ENCODE measurements at places on chromosomes 2 and 18. TPM values are rescaled to one million over a fixed set of nuclear protein-coding genes. Genes with fewer than 3 reads are reported as not detected.

DNA sequence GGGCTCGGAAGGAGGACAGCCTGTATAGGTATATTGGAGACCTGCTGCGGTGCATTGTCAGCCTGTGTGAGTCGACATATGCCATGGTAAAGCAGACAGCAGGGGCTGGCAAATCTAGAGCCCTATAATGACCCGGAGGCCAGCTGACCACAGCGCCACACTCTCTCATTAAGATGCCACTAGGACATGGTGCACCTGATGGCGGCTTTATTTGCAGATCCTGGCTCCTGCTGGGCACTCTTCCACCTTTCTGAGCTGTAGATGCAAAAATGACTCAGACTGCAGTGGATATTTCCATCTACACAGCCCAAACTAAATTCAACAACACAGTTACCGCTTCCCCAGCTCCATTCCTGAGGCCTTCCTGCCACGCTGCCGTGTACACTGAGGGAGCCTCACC lies 389.9 kb downstream of the TNS1 start:
- no peak for DNase-seq

DNA sequence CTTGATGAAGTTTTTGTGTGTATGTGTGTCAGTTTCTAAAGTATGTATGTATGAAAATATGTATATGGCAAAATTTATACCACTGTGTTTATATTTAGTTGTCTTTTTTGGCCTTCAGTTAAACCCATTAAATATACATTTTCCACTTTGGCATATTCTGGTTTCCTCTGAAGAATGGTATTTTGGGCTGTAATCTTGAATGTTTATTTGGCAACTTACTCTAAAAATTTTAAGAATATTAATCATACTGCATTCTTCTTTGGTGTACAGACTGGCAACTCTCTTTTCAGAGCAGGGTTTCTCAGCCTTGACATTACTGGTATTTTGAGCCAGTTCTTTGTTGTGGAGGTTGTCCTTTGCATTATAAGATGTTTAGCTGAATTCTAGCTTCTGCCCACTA lies 27.9 kb upstream of the CCBE1 start:
- no peak for DNase-seq

GRCh38 chr18:10291568-10291981 lies 162.9 kb upstream of the APCDD1 start:
- no peak for DNase-seq

DNA sequence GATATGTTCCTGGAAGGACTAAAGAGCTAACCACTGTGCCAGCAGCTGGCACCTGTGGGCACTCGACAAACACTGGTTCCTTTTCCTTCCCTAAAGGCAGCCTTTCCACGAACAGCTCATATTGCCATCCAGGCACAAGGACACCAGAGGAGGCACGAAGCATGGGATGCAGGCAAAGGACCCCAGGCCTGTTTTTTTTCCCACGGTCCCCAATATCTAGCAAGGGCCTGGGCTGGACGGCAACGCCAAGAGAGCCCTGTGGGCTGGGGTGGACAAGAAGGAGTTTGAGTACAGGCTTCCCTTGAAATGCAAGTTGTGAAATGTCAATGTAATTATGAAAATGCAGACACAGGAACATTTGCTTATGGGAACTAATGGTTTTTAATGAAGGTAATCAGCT lies 135.9 kb downstream of the CYP26B1 start:
- DNase-seq, result no peak

DNA sequence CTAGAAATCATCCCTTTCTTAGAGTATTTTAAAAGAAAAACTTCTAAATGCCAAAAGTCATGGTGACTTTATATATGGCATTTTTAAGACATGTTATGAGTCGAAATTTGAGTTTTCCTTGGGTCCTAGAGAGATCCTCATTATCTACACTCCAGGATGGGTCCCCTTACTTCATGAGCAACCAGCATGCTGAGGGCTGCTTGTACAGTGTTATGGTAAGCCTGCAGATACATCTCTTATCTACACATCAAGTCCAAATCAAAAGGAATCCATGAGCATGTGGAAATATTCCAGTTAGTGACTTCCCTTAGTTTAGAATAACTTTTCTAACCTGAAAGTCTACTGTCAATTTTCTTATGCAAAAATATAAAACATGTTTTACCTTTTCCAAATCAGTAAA lies 58.7 kb downstream of the SLC66A3 start:
- no peak for DNase-seq

GRCh38 chr2:27164960-27165763 lies 16.4 kb downstream of the TCF23 start:
- DNase-seq, result no peak

DNA sequence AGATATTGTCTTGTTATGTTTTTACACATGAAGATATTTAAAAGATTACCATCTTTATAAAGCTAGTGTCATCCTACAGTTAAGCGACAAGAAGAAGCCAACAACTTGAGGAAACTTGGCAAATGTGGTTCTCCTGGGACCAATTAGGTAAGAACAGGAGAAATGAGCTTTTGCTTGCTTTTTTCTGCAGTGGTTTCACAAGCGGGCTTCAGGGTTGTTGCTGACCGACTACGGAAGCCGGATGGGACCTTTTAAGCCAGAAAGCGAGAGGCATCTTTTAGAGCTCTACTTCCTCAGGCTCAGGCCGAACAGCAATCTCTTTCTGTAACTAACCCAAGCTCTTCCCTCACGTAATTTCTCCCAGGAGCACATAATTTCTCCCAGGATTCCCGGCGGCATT lies 256.5 kb downstream of the CNTNAP5 start:
- no peak for DNase-seq

- no peak for DNase-seq
Observed at GRCh38 chr2:86675104-86675503, 45.0 kb upstream of the RMND5A start.

GRCh38 chr2:68352651-68353391 lies 12.3 kb upstream of the PLEK start:
- DNase-seq, result no peak

Gene WDR12
- 92.9 TPM for polyA plus RNA-seq

Gene MTERF4
- polyA plus RNA-seq, result 49.5 TPM

Gene FKBP1B
- polyA plus RNA-seq, result 10.8 TPM

Gene UGT1A1
- 0.46 TPM for polyA plus RNA-seq

Gene ASTL
- polyA plus RNA-seq, result 0.27 TPM

Gene TCF23
- 0.70 TPM for polyA plus RNA-seq
